ENCODE measurements at places on chromosomes 7 and 10.

- no peak for DNase-seq
Measured at GRCh38 chr10:128537834-128538330, 411.7 kb upstream of the MKI67 start.

GRCh38 chr10:72336259-72337038 is 18.3 kb downstream of the DNAJB12 start:
- peak; percentile 43 for DNase-seq

- peak; percentile 56 for DNase-seq
Measured at GRCh38 chr7:79176859-79177477, 276.5 kb downstream of the MAGI2 start.

DNA sequence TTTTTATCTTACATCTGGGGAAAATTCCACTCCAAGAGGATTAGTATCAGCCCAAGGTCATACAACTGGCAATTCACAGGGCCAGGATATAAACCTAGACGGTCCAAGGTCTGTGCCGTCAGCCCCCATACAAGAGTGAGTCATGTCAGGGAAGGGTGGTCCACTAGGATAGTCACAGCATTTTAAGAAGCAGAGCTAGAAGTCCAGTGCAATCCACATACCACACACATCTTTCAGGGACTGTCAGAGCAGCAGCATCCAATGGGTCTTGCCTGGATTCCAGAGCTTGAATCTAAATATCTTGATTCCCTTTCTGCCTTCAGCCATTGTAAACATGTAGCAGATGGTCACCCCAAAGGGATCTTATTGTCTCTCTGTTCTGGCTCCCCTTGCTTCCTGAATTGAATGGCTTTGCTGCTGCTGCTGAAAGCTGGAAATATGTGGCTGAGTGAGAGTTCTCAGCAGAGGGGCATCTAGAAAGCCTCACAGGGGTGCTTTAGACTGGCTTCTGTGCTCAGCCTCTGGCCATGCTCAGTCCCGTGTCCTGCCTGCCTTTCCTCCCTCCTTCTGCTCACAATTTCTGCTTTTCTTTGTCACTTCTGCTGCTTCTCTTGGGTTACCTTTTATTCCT is 9.9 kb upstream of the OR6V1 start:
- no peak for DNase-seq

GRCh38 chr7:155763691-155764437 is 48.4 kb downstream of the SHH start:
- peak; percentile 80 for DNase-seq

Data from astrocyte of the spinal cord (primary cell).